ENCODE measurements at places on chromosomes 6 and 20. TPM values are rescaled to one million over a fixed set of nuclear protein-coding genes. Genes with fewer than 3 reads are reported as not detected.

The DEFB132 gene
- 1.5 TPM for total RNA-seq

The RBPJL gene
- total RNA-seq, result not detected

- DNase-seq, result peak; percentile 93
Observed at GRCh38 chr6:154510144-154510905, at the start of gene CNKSR3. Gene CNKSR3, minus strand, starts transcription at chr6:154510685. Its CDS starts 571 bp downstream, at chr6:154510114.

- no peak for DNase-seq
Observed at GRCh38 chr20:22374066-22374465, 210.3 kb downstream of the FOXA2 start.

GRCh38 chr20:15986690-15987089 is 586.6 kb downstream of the KIF16B start:
- no peak for DNase-seq
